Activated CD4-positive, alpha-beta T cell treated with anti-CD3 and anti-CD28 coated beads for 1 hour (primary cell): ENCODE measurements at places on chromosomes 3 and 15.

DNA sequence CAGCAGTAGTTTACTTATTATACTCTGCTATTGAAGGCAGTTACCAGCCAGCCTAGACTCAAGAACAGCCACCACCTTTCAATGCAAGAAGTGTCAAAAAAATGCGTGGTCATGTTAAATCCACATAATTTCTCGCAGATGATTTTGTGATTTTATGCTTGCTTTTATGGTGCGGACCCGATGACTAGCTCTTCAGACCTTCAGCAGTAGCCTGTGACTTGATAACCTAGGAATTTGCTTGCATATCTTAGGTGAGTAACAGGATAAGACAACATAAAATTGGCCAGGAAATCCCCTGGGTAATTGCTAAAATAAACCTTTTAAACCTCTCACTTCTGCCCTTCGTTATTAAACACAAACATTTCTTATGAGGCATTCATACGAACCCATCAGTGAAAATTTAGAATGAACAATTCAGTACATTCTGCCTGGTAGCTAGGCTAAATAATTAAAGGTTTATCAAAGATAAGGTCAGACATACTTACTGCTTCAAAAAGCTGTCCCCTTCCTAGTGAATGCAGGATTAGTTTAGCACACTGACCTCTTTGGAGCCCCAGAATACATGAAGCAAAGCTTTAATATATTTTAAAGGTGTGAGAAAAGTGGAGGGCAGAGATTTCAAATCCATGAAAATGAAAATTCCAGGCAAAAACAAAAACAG is 798.8 kb downstream of the OTOL1 start:
- no peak for DNase-seq

DNA sequence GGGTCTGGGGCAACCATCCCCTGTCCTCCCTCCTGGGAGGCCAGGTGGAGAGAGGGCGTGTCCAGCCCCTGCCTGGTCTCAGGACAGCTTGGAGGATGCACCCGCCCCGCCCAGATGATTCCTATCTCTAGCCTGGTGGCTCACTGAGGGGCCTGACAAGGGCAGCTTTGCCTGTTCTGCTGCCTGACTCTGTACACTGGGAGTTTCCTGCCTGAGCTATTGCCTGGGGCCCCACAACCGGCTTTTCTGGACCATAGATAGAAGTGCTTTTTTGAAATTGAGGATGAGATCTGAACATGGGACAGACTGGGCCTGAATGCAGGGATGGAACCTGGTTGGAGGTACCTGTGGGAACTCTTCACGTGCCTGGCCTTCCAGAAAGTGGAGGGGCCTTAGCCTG is 751 bp upstream of the PLA2G4E start:
- no peak for DNase-seq

DNA sequence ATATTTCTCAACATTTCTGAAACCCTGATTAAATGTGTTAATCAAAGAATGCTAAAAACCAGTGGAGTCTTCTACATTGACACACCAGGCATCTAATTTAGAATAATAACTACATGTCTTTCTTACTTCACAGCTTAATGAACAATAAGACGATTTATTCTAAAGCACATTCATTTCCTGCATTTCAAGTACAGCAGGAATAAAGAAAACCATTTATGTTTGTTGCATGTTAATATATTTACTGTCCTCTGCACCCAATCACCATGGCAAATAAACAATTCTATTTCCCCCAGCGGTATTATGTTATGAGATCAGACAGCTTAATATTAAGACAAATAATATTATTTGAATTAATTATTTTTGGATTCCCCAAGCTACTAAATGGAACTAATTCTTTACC is 1336.3 kb upstream of the CADM2 start:
- DNase-seq = no peak

- DNase-seq = no peak
Measured at GRCh38 chr15:60382773-60383674, 14.8 kb downstream of the ANXA2 start.

DNA sequence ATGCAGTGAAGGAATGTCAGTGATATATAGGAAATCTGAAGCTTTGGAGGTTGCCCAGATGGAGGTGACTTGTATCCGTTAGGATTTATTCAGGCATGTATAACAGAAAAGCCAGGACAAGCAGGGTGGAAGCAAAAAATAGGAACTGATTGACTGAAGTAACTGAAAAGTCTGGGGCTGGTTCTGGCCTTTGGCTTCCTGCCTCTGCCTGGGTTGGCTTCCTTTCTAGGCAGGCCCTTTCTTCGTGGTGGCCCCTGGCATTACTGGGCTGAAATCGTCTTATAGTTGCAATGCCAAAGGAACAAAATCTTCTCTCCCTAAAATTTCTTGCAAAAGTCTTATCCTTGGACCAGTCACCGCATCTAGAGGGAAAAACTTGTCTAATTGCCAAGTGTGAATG is 386.1 kb downstream of the PTPRG start:
- DNase-seq = no peak

GRCh38 chr3:190607021-190607420 is 93.1 kb downstream of the IL1RAP start:
- DNase-seq = no peak

GRCh38 chr3:94512876-94513275 is 450.0 kb downstream of the NSUN3 start:
- no peak for DNase-seq

DNA sequence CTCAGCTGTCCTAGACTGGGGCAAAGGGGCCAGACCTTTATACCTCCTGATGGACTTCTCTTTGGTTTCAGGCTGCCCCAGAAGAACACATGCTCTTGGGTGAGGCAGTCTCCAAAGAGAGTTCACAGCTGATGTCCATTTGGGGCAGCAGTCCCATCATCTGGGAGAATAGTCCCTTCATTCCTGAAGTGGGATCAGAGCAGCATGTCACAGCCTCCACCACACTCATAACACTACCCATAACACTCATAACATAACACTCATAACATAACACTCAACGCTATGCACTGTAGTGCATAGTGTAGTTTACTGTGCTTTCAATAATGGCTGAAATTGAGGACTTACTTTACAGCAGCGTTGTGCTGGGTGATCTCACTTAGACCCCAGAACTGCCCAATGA is 36.7 kb upstream of the PLCL2 start:
- DNase-seq = no peak

- DNase-seq = no peak
Measured at GRCh38 chr15:71542836-71543235, 267.5 kb upstream of the NR2E3 start.

- DNase-seq = no peak
Measured at GRCh38 chr3:195542316-195542697, 818 bp downstream of the PPP1R2 start.

DNA sequence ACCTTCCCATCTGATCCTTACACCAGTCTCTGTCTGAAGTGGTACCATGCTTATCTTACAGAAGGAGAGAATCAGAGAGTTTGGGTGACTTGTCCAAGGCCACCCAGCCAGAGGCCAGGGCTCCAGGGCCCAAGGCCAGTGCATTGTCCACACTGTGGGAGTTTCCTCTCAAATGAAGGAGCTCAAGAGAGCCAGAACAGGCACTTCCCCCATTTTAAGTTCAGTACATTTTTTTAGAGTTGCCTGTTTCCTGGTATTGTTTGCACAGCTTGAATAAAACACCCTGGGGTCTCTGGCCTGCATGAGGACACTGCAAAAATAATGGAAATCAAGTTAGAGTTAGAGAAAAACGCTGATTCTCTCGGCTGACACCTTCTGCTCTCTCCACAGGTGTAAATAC is 284.0 kb downstream of the SQOR start:
- no peak for DNase-seq

GRCh38 chr15:78276064-78276943 is 11.9 kb downstream of the DNAJA4 start:
- DNase-seq = no peak

DNA sequence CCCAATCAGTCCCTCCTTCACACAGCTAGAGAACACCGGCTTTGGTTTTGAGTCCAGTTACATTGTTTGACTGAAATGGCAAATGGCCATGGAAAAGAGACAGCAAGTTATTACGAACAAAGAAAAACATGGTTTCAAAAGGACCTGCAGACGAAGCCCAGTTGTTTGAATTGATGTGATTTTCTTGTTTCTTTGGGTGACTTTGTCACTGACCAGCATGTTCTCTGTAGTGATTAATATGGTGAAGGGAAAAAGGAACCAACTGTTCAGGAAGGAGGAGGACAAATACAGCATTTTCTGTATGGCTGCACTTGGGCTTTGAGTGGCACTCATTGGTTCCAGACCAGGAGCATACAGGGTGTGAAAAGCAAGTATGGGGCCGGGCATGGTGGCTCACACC is 217.4 kb upstream of the TPM1 start:
- no peak for DNase-seq

DNA sequence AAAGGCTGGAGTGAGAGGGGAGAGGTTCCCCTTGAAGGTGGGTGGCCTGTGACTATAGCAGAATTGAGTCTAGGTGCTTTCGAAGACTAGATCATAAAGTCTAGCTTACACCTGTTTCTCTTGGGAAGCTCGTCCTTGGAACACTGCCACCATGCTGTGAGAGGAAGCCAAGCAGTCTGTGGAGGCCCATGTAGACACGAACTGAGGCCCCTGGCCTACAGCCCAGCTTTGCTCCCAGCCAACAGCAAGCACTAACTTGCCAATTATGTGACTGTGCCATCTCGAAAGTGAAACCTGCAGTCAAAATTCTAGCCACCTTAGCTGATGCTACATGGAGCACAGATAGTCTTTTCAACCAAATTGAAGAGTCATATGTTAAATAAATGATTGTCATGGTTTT is 190.5 kb upstream of the NECTIN3 start:
- no peak for DNase-seq

GRCh38 chr15:44011238-44011854 is 183.7 kb downstream of the FRMD5 start:
- DNase-seq = no peak

DNA sequence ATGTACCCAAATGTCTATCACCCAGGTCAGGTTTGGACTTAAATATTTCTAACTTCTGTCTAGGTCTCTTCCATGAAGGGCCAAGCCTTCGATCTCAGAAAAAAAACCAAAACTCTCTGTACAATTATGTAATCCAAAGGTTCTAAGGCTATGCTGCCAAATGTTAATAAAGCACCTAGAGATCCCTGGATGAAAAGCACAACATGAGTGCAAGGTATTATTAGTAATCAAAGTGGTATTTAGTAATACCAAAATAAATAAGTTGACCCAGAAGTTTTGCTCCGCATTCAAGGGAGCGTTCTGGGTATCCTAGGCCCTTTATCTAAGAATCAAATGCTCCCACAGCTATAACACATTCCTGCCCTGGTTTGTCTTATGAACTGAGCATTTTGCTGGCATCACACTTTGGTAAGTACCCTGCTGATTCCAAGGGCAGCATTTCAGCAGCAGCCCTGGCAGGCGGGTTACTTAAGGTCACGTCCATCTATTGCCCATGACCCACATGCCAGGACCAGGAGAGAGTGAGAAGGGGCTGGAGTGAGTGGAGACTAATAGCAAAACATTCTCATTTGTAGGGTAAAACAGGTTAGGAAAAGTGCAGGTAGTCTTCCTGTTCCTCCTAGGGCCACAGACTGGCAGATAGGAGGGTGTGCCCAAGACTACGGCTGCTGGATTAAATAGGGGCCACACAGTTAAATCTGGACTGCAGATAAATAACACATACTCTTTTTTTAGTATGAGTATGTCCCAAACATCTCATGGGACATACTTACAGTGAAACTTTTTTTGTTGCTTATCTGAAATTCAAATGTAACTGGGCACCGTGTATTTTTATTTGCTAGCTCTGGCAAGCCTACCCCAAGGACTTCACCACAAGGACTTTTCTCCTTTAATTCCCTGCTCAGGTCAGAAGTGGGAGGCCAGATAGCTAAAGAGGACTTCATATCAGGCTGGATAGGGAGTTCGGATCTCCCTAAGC is 76.0 kb upstream of the SNRK start:
- DNase-seq = no peak
